Activated naive CD8-positive, alpha-beta T cell treated with anti-CD3 and anti-CD28 coated beads for 36 hours (primary cell): ENCODE measurements at places on chromosomes 1 and 21.

DNA sequence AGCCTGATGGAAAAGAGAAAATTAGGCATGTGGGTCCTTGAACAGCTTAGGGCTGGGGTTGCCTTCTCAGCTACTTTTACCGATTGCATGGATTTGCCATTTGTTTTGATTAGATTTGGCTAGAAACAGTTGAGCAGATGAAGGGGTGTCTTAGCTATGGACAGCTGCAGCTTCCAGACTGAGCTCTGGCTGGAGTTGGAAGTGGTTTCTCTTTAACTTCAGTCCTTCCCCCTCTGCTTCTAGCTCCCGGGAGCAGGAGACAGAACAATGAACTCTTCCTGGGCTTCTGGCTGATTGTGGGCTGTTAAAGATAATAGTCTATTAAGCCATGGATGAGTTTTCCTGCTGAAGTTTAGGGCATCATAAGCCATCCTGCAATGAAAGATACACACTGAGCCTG is 50.7 kb downstream of the UBE2T start:
- no peaks in the 10 kb centered on the region for H3K36me3 ChIP-seq
- H3K4me3 ChIP-seq, result no peak overlapping the region
- H3K4me1 ChIP-seq, result peaks cover 15% of the 10 kb centered on the region
- H3K27me3 ChIP-seq, result no peaks in the 10 kb centered on the region

DNA sequence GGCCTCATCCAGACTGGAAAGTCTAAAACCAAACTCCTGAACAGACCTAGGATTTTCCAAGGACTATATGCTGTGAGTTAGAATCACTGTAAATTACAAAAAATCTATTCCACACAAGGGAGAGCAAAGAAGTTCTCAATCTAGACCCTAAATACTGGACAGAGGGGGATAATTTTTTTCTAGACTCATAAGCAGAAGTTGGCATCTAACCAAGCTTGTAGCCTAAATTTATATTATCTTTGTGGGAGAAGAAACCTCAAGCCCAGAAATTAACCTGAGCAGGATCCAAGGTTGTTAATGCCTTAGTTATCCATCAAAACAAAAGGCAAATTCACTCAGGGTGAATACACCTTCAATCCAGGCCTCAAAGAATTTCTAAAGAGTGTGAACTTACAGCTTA is 290.2 kb downstream of the SMYD3 start:
- H3K27ac ChIP-seq, result no peak overlapping the region
- H3K4me3 ChIP-seq, result no peak overlapping the region
- H3K36me3 ChIP-seq, result peaks cover 20% of the 10 kb centered on the region
- no peaks in the 10 kb centered on the region for H3K4me1 ChIP-seq
- H3K27me3 ChIP-seq, result no peaks in the 10 kb centered on the region

DNA sequence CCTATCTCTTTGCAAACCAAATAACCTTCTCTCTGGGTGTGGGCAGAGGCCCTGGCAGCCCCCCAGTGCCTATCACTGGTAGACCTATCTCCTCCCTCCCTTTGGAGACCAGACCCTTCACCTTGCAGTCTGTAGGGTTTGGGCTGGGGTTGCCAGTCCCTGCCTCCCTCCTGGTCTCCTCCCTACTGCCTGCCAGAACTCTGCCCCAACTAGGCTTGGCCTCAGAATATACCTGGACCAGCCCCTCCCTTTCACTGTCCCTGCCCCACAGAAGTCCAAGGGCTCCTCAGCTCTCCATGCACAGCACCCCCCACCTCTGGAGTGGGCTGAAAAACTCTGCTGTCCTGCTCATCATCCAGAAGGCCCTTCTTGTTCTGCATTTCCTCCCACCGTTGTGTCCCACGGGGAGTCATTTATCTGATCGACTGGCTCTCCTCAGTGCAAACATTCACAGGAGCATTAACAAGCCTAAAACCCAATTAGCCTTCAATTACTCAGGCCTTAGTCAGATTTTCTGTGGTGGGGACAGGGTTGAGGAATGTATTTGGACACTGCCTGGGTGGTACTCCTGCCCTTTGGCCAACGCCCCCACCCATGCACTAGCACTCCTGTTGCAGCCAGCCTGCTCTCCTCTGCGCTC is 27.7 kb upstream of the DMBX1 start:
- H3K27ac ChIP-seq, result no peak overlapping the region
- H3K27me3 ChIP-seq, result peaks cover 43% of the 10 kb centered on the region
- H3K4me1 ChIP-seq, result peaks cover 6% of the 10 kb centered on the region
- DNase-seq, result no peak
- no peaks in the 10 kb centered on the region for H3K36me3 ChIP-seq
- H3K4me3 ChIP-seq, result no peak overlapping the region

GRCh38 chr1:100422065-100422464 is 69.8 kb downstream of the CDC14A start:
- no peak overlapping the region for H3K4me3 ChIP-seq
- no peaks in the 10 kb centered on the region for H3K27me3 ChIP-seq
- peaks cover 35% of the 10 kb centered on the region for H3K4me1 ChIP-seq
- DNase-seq, result no peak

GRCh38 chr21:44749759-44750674 is 38.6 kb upstream of the TSPEAR start:
- peaks cover 18% of the 10 kb centered on the region for H3K27me3 ChIP-seq
- H3K36me3 ChIP-seq, result no peaks in the 10 kb centered on the region
- no peak overlapping the region for H3K27ac ChIP-seq
- no peak for DNase-seq
- no peaks in the 10 kb centered on the region for H3K4me1 ChIP-seq

- no peak overlapping the region for H3K27ac ChIP-seq
- no peak for DNase-seq
- H3K4me1 ChIP-seq, result no peaks in the 10 kb centered on the region
- H3K27me3 ChIP-seq, result peaks cover 23% of the 10 kb centered on the region
- no peaks in the 10 kb centered on the region for H3K36me3 ChIP-seq
These were observed 200.7 kb upstream of the POU3F1 start for GRCh38 chr1:38246955-38247952.

GRCh38 chr1:19357299-19357986 is 45.3 kb downstream of the SLC66A1 start:
- H3K4me3 ChIP-seq, result no peak overlapping the region
- no peak overlapping the region for H3K27ac ChIP-seq
- peaks cover 3% of the 10 kb centered on the region for H3K36me3 ChIP-seq
- no peak for DNase-seq

GRCh38 chr1:6738987-6739676 is 37.5 kb upstream of the DNAJC11 start:
- peaks cover 22% of the 10 kb centered on the region for H3K27me3 ChIP-seq
- H3K4me3 ChIP-seq, result no peak overlapping the region
- no peaks in the 10 kb centered on the region for H3K36me3 ChIP-seq
- H3K27ac ChIP-seq, result no peak overlapping the region

GRCh38 chr21:44718093-44718492 is 6.7 kb upstream of the TSPEAR start:
- no peak for DNase-seq
- H3K27me3 ChIP-seq, result peaks cover 31% of the 10 kb centered on the region
- H3K27ac ChIP-seq, result no peak overlapping the region
- H3K36me3 ChIP-seq, result no peaks in the 10 kb centered on the region
- peaks cover 8% of the 10 kb centered on the region for H3K4me1 ChIP-seq

- DNase-seq, result no peak
- peaks cover 3% of the 10 kb centered on the region for H3K27me3 ChIP-seq
- peaks cover 2% of the 10 kb centered on the region for H3K36me3 ChIP-seq
- H3K4me3 ChIP-seq, result no peak overlapping the region
These were observed 88.9 kb downstream of the SIK1 start for GRCh38 chr21:43337901-43338655.

- no peaks in the 10 kb centered on the region for H3K27me3 ChIP-seq
- no peak for DNase-seq
- H3K27ac ChIP-seq, result no peak overlapping the region
- peaks cover 25% of the 10 kb centered on the region for H3K4me1 ChIP-seq
- no peak overlapping the region for H3K4me3 ChIP-seq
These were observed 6.5 kb downstream of the CCSAP start for GRCh38 chr1:229336345-229336744.
